ENCODE measurements at places on chromosomes 1 and 21.

GRCh38 chr1:77514921-77515776 lies 167.3 kb downstream of the ZZZ3 start:
- DNase-seq, result no peak

GRCh38 chr1:3482378-3482849 lies 27.9 kb downstream of the ARHGEF16 start:
- DNase-seq, result no peak

DNA sequence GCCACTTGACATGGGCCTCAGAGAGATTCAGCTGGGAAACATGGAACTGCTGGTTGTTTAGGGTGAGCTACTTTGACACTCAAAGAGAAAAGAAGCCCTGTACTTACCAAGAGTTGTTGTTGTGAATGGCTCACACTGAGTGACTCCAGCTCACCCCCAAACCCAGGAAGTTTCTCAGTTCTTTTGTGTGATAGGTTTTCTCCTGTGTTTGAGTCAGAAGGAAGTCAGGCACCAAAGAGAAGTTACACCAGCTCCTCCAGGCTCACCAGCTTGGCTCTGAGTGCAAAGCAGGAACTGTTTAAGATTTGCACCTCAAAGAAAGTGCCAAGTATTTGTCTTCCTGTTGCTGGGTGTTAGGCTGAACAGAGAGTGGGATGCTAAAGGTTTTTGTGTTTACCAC lies 111.2 kb upstream of the PROX1 start:
- no peak for DNase-seq

GRCh38 chr1:166884040-166884642 lies 8.1 kb upstream of the TADA1 start:
- DNase-seq, result peak; percentile 21

- no peak for DNase-seq
Measured at GRCh38 chr1:18572022-18572880, 58.4 kb upstream of the PAX7 start.

- DNase-seq, result no peak
Measured at GRCh38 chr1:202018468-202019234, 8.3 kb downstream of the ELF3 start.

- no peak for DNase-seq
Measured at GRCh38 chr1:1270813-1271212, 2.8 kb downstream of the UBE2J2 start.

GRCh38 chr1:26278303-26278702 lies 1.6 kb upstream of the SH3BGRL3 start:
- no peak for DNase-seq

DNA sequence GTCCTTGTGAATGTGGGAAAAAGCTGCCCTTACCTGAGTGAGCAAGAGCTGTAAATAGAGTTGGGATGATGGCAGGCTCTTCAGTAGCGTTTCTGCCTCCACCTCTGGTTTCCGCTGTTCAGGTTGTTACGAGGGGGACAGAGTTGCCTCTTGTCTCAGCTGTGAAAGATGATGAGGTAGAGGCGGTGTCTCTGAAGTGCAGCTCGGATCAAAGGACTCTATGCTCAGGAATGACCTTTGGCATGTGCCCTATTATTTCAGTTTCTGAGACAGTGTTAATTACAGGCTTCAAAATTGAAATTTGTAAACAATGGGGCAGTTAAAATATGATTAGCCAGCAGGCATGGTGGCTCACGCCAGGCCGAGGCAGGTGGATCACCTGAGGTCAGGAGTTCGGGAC lies 70.3 kb downstream of the VPS26C start:
- DNase-seq, result no peak

GRCh38 chr1:180173451-180173850 lies 18.8 kb downstream of the QSOX1 start:
- DNase-seq, result no peak

DNA sequence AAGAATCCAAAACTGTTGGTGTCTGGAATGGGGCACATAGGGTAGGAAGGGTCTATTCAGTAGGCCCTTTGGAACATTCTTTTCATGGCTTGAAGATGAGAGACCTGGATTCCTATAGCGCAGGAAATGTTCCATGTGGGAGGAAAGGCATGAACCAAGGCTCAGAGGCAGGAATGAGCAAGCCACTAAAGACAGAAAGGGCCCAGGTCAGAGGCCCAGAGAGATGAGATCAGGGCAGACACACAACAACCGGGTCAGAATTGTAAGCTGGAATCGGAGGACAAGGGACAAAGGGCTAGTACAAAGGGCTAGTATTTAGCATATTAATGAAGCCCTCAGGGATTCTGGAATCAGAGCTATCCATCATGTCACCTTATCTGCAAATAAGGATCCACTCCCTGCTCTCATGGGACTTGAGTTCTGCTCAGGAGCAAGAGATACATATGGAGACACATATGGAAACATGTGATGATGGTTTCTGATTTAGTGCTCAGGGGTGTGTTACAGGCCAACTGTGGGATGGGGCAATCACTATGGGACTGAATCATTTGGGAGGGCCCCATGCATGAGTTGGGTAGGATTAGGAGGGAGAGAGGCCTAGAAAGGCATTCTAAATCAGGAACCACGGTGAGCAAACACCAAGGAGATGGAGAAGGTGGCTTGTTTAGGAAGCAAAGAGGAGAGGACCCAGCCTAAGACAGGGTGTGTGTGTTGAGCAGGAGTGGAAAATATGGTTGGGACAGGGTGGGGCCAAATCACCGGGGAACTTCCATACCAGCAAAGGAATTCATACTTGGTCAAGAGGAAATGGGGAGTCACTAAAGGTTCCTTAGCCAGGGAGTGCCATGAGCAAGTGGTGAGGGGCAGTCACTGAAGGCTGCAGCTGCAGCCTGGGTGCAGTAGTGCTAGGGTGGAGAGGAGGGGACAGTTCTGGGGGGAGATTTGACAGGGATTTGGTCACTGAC lies 8.6 kb downstream of the NECTIN4 start:
- no peak for DNase-seq
